ENCODE measurements at places on chromosomes 11 and 22.

DNA sequence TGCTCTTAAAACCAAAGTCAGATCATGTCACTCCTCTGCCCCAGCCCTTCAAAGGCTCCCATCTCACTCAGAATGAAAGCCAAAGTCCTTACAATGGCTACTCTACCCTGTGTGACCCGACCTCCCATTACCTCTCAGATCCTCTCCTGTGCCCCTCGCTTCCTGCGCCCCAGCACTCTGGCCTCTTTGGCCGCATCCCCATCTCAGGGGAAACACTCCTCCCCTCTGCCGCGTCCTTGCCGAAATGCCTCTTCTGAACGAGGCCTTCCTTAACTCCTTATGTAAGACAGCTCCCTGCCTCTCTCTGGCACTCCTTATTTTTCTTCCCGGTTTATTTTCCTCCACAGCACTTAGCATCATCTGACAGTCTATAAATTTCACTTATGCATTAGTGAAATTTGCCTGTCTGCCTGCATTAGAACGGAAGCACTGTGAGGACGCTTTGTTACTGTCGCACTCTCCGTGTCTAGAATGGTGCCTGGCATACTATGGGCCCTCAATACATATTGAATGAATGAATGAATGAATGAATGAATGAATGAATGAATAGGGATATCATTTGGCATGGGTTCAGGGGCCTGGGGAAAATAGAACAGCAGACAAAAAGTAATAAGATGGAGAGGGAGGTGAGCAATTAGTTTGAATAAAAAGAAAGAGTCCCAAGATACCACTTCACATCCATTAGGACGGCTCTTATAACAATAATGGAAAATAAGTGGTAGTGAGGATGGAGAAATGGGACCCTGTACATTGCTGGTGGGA is 137.8 kb downstream of the CEP164 start:
- no peak for DNase-seq

GRCh38 chr11:40381481-40381880 is 1078.0 kb downstream of the LRRC4C start:
- DNase-seq: no peak

DNA sequence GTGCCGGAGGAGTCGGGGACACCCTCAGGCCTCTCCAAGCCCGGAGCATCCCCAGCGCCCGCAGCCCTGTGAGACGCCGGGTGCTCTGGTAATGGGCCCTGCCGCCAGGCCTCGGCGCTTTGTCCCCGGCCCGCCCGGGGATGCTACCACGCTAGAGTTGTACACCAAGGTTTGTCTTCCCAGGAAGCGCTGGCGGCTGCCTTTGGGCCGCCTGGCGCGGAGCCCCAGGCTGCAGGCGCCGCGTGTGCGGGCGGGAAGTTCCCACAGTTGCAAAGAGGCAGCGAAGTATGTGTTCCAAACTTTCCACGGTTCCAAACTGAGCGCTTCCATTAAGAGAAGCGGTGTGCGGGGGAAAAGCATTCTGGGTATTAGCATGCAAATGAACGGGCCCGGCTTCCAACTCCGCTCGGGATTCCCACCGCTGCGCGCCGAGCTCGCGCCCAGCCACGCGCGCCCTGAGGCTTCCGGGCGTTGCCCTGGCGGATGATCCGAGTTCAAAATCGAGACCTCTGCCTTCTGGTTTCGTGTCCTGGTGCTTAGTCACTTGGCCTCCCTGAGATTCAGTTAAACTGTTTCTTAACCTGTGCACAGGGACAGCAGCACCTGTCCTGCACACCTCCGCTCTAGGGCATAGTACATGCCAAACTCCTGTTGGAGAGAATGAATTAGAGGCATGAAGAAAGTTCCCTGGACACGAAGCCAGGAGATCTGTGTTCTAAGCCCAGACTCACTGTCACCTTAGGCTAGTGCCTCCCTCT is 1.3 kb upstream of the PATZ1 start:
- peak; percentile 49 for DNase-seq

DNA sequence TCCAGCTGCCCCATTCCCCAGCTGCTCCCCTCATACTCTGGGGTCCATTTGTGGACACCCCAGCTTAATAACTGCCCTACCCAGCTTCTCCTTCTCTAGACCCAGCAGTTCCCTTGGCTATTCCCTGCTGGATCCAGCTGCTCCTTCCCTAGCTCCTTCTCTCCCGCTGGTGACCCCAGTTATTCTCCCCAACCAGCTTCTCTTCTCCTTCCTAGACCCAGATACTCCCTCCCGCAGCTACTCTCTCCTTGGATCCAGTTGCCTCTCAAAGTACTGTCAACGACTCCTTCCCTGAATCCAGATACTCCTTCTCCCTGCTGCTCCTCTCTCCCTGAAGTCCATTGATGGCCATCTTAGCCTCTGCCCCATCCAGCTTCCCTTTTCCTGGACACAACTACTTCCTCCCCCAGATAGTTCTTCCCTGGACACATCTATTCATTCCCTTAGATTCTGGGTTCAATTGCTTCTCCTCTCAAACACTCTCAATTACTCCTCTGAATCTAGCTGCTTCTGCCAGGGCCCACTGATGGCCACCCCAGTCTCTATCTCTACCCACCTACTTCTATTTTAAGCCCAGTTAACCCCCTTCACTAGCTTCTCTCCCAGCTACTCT is 11.6 kb downstream of the SELENOM start:
- no peak for DNase-seq

- DNase-seq: no peak
Observed at GRCh38 chr11:94017446-94017845, 3.7 kb upstream of the HEPHL1 start.

- DNase-seq: peak; percentile 46
Observed at GRCh38 chr11:13955971-13956421, 6.5 kb upstream of the SPON1 start.

DNA sequence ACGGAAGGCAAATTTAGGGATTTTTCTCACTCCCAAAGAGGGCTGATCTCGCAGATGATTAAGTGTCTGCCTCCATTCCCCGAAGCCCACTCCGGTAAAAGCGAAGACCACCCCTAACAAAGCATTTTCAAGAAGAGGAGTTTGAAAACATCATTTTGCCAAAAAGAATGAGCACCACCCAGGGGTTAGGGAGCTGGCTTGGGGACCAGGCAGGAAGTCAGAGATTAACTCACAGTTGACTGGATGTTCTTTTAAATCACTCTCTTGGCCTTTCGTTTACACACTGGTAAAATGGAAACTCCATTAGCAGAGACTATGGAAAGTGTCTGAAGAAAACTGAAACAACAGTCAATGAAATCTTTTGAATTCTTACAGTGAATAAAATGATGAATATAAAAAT is 7.9 kb upstream of the TRIM44 start:
- no peak for DNase-seq

DNA sequence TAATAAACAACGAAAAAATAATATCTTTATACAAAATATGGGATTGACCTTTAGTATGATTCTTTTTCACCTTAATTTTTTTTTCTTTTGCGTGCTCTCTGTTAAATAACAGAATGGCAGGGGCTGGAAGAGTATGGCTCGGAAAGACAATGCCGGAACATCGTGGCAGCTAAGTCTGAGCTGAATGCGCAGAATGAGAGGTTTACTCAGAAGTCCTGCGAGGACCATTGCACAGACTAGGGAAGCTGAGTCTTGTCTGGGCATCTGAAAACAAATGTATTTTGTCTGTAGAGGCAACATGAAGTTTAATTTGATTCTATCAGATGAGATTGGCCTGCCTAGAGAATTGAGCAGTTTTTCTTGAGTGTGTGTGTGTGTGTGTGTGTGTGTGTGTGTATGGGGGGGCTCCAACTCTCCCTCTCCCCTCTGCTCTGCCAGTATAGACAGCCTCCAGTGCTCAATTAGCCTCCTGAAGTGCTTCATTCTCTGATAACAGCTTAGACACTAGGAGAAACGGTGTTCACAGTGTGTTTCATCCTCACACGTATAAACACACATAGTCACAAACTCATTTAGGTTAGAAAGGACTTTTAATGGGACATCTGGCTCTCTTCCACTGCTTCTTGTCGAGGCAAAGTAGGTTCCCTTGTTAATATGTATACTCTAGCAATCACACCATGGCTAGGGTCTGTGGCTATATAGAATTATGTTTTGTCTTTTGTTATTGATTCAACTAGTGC is 244.3 kb upstream of the SORL1-AS1 start:
- DNase-seq: no peak

DNA sequence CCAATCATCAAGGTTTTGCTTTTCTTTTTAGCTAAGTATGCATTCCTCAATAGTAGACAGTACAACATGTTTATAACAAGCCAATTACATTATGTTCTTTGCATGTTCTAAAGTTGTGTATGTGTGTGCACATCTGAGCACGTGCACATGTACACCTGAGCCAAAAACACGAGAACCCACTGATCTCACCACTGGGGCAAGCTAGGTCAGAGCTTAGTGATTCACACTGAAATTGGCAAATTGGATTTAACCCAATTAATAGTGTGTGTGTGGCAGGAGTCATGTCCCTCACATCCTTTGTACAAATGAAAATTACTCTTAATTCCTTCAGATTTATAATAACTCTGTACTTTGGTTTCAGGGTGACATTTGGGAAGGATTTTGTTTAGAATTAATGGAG is 145.7 kb upstream of the TEAD1 start:
- DNase-seq: no peak

- DNase-seq: no peak
Observed at GRCh38 chr11:119712459-119713358, 16.3 kb downstream of the NECTIN1 start.

GRCh38 chr22:19889951-19890350 is 35.3 kb upstream of the GNB1L start:
- no peak for DNase-seq

DNA sequence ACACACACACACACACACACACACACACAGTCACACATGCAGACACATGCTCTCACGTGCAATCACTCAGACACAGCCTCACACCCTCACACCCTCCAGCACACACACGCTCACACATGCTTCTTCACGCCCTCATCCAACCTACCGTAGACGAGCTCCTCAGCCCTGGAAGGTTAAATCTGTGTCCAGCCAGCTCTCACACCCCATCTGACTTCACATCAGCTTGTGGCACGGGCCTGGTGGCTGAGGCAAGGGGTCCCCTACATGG is 1.3 kb upstream of the SCUBE1 start:
- DNase-seq: no peak

- no peak for DNase-seq
Observed at GRCh38 chr11:104134745-104135144, 29.2 kb downstream of the PDGFD start.

DNA sequence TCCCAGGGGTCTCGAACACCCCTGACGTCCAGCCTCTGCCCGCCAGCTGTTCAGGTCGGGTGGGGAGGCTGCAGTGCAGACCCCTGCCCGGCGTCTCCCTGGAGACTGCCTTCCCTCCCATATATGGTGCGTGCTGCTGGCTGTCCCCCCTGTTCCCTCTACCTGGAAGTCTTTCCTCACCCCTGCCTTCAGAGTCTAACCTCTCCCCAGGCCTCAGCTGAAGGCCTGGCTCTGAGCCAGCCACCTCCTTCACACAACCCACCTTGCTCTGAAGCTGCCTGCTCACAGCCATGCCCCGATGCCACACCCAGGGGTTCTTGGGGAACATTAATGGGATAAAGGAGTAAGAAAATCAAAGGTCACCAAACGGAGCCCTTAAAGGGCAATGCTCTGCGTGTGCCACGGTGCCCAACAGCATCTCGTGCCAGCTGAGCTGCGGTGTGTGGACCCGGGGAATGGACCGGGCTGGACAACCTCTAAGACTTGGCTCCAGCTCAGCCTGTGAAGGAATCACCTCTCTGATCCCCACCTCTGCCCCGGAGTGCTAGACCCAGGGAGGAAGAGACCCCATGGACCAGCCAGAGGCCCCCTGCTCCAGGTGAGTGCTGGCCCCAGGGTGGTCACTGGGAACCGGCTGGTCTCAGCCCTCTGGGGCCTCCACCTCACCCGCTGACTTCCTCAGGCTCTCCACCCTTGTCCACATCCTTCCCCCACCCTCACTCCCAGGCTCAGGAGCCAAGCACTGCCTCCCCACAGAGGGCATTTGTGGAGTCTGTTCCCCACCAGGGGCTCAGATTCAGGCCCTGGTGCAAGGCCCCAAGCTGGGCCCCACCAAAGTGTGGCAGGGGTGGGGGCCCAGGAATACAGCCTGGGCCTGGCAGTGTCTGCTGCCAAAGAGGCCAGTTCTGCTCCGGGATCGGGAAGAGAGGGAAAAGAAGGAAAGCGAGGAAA is at the start of gene NLRP6:
TSS of gene NLRP6 (plus strand) at position 407 of the 951 bp plus-strand sequence. CDS start at position 570, 163 bp downstream.
- no peak for DNase-seq

GRCh38 chr11:16804104-16804947 is 65.9 kb downstream of the C11orf58 start:
- no peak for DNase-seq

DNA sequence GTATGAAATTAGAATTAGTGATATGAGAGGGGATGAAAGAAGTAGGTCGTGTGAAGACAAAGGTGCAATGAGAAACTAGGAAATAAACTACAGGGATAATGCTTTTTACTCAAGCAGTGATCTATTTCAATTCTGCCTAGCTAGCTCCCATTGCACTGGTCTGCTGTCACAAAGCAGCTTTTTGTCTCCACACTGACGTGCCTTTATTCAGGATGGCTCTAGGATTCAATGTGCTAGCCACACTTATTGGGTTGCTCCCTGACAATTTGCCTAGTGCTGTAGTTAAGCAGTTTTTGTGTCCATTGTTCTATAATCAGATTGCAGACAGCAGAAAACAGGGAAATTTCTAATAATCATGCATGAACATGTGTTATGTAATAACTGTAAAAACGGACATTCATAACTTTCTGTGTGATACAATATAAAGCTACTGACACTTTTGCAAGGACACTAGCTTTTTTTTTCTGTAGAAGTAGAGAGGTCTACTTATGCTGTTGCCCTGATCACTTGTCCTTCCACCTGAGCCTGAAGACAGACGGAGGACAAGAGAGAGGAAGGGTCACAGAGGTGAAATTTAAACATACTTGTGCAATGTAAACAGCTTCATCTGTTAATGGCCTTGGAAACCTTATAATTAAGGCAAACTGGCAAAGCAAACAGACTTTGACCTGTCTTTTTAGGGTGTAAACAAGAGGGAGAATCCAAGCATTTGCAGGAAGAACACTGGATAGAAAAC is 269.6 kb downstream of the LRRC4C start:
- no peak for DNase-seq

- DNase-seq: no peak
Observed at GRCh38 chr11:65867284-65868071, 5.1 kb downstream of the EFEMP2 start.

- no peak for DNase-seq
Observed at GRCh38 chr11:73189723-73190556, 28.1 kb upstream of the P2RY2 start.

DNA sequence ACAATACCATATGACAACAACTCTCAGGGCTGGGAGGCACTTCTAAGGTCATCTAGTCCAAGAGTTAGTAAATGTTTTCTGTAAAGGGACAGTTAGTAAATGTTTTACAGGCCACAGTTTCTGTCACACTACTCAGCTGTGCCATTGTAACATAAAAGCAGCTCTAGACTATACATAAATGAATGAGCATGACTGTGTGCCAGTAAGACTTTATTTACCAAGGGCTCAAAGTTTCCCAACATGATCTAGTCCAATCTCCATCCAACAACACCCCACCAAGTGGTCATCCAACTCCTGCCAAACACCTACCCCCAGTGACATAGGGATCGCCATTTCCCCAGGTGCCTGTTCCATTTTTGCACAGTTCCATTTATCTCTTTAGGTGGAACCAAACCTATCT is 12.1 kb downstream of the SERGEF start:
- no peak for DNase-seq

Measured in kidney glomerular epithelial cell (primary cell).